CD4-positive, alpha-beta T cell treated with Interleukin-15 for 4 hours (primary cell): ENCODE measurements at places on chromosomes 2 and 18.

- DNase-seq, result no peak
Observed at GRCh38 chr2:198144660-198145059, 340.3 kb downstream of the PLCL1 start.

GRCh38 chr2:160742667-160743066 lies 249.1 kb upstream of the RBMS1 start:
- no peak for DNase-seq

GRCh38 chr18:55485666-55486065 lies 102.3 kb downstream of the TCF4 start:
- no peak for DNase-seq

DNA sequence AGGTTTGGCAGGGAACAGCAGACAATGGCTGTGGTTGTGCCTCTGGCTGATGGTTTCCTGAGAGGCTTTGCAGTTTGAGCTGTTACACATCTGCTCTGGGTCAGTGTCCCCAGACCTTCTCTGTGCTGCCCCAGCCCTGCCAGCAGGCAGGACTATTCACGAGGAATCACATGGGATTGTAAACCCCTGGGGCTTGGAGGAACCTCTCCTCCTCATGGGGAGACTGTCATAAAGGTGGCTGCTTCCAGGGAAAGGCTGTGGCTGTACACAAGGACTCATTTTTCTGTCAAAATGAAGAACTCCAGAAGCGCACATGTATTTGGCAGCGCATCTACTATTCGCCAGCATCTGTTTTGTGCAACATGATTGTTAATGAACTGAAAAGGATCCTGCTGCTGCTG lies 142.6 kb upstream of the CYP1B1 start:
- DNase-seq, result no peak

DNA sequence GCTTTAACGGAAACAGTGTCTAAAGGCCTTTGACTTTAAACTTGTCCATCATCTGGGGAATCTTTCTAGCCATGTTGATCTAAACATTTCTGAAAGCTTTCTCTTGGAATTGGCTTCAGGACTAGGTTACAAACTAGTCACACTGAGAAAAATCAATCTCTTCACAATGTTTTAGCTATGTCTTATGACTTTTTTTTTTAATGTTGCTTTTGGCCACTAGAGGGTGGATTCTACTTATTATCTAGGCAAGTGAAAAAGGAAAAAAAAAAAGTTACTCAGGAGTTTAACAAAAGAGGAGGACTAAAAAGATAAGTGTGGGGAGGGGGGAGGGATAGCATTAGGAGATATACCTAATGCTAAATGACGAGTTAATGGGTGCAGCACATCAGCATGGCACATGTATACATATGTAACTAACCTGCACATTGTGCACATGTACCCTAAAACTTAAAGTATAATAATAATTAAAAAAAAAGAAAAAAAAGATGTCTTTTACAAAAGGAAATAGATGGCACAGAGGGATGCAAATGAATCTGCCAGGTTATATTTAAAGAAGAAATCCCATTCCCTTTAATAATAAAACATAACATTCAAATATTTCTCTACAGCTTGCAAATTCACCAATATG lies 160.4 kb upstream of the PID1 start:
- DNase-seq, result no peak

- DNase-seq, result no peak
Observed at GRCh38 chr2:62149708-62150107, 46.2 kb upstream of the B3GNT2 start.

DNA sequence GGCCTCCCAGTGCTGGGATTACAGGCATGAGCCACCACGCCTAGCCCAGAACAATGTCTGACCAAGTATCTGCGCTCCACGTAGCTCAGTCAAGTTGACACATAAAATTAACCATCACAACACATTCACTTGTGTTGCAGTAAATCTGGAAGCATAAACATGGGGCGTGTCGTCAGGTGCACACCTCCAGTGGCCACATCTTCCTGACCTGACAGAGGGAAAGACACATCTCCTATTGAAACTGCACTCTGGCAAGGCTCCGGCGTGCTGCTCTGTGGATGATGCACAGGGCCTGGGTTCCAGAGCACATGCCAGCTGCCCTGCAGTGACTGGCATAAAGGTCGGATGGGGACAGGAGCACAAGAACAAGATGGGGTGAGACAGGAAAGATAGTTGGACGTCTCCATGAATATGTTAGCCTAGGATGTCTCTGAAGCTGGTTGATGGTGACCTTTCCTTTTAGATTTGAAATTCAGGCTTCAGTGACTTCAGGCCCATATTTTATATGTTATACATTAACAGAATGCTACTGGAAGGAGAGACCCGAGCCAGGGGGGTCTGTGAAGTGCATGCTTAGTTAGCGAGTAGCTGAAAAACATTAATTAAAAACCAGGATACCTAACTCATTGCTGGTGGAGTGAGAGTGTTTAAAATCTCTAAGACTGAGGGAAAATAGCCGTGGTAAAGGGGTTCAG lies 10.9 kb downstream of the IMPA2 start:
- no peak for DNase-seq

DNA sequence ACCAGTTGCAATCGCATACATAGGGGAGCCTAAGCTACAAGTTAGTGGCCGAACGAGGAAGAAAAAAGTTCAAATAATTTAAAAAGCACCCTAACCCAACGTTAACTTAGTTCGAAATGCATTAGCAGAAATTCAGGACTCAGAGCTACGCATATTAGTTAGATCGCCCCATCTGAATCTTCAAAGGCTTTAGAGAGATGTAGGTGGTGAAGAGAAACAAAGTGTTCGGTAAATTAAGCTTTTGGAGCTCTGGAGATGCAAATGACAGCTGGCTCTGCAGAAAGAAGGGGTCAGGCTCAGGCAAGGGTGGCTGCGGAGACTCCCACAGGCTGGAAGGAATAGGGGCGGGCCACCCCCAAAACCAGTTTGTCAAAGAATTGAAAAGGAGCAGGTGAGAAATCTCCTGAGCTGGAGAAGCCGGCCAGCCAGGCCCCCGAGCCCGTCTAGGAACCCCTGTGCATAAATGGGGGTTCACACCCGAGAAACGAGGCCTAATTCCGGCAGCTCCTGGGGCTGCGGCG lies 621 bp downstream of the TXNL1 start:
- DNase-seq, result peak; percentile 9

DNA sequence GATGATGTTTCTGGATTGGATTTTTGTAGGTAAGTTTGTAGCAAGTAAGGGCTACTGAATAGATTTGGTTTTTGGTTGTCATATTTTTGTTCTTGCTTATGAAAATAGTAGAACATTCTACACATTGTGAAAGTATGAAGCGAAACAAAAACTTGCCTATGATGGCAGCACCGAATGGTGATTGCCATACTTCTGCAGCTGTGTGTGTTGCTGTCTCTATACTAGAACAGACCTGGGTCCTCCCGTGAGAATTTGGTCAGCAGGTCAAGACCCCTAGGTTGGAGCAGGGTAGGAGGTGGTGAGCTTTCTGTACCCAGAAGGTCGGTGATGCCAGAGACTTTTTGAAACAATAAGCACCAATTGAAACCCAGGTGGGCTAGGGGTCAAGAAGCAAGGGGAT lies 322.6 kb downstream of the PRKCE start:
- no peak for DNase-seq

GRCh38 chr2:112829961-112830681 lies 6.5 kb downstream of the IL1B start:
- DNase-seq, result no peak

GRCh38 chr2:219736209-219736608 lies 108.8 kb downstream of the SLC4A3 start:
- no peak for DNase-seq

GRCh38 chr2:175062787-175063585 lies 57.8 kb upstream of the CHN1 start:
- no peak for DNase-seq

- no peak for DNase-seq
Observed at GRCh38 chr2:167626961-167627360, 620.4 kb downstream of the STK39 start.

DNA sequence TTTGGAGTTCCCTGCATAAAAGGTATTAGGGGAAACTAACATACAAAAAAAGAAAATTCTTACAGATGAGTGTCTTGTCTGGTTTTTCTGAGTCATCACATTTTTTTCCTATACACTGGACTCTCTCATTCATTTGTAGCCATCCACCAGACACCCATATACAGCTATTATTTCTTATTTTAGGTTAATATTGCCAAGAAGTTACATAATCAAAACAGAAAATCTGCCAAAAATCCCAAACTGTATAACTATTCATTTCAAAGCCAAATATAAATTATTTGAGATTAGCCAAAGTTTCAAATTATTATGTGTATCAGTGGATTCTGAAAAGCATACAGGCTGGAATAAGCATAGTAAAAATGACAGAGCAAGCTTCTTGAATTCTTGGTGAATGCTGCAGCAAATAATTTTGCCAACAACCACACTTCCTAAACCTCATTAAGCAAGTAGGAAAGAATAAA lies 191.2 kb downstream of the NCKAP5 start:
- DNase-seq, result no peak
